Lung microvascular endothelial cell (primary cell): ENCODE measurements at places on chromosomes 12 and 14. TPM values are rescaled to one million over a fixed set of nuclear protein-coding genes. Genes with fewer than 3 reads are reported as not detected.

- peak; percentile 63 for DNase-seq
Observed at GRCh38 chr14:103141117-103141796, 18.0 kb downstream of the TNFAIP2 start.

- no peak for DNase-seq
Observed at GRCh38 chr12:114406316-114406983, 506 bp upstream of the TBX5 start.

DNA sequence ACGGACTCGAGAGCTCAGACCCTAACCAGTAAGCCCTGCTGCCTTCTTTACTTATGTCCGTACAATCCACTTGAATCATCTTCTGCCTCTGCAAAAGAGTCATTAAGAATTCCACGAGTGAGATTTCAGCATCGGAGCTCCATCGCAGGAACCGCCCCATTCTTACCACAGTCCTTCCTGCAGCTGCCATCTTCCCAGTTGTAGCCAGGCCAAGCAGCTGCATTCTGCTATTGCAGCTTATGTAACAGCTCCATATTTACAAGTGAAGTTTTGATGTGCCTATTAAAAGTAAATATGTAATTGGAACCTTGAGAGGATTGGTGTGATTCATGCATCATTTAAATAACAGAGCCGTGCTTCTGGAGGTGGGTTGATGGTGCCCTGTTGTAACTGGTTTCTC, 157.4 kb downstream of the KICS2 start:
- DNase-seq: no peak

- no peak for DNase-seq
Observed at GRCh38 chr12:50241178-50241577, 42.1 kb downstream of the LIMA1 start.

DNA sequence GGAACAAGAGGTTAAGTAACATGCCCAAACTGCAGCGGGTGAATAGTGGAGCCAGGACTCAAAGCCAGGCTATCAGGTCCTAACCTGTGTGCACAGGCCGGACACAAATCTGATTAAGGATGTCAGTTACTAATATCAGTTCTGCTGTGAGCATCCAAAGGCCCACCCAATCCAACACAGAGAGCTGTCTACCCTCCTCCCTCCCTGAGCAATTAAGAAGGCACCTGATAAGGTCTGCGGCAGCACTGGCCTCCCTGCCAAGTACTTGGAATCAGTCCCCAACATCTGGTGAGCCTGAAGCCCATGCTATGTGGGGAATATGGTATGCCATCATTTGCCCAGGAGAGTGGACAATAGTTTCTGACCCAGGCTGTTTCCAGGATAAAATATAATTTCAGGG, 3.9 kb downstream of the HEBP1 start:
- DNase-seq: no peak

DNA sequence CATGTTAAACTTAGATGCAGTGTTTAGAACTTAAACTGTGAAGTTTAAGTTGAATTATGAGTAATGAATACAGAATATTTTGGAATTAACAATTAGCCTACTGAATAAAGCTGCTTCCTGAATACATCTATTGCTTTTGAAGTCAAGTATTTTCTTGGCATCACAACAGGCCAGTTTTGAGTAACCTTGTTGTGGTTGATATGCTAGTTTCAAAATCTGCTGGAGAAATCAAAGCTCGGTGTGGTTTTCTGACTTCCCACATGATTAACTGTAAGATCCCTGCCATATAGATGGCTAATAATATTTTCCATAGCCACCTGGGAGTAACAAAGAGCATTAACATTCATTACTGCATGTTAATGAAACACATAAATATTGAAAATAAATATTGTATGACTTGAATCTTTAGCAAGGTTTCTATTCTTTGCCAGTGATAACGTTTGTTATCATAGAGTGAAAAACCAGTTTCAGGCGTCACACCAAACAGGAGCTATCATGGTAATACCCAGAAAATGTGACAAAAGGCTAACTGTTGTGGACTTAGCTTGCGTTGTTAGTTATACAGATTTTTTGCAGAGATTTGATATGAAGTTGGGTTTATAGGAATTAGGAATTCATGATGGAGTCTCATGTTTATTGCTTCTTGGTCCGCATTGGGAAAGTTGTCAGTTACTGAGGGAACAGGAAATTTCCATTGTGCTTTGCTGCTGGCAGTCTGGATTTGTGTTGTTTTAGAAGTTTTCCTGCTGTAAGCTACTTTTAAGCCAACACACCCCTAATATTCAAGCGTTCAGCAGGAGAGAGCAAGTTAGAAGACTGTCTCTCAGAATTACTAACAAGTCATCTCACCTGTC, 32.1 kb downstream of the PPFIBP1 start:
- peak; percentile 90 for DNase-seq

Gene KLHL33
- under 0.01 TPM in 2 replicates for total RNA-seq

Gene FGF23
- not detected in 2 replicates for total RNA-seq

Gene PAX9
- not detected in 2 replicates for total RNA-seq

DNA sequence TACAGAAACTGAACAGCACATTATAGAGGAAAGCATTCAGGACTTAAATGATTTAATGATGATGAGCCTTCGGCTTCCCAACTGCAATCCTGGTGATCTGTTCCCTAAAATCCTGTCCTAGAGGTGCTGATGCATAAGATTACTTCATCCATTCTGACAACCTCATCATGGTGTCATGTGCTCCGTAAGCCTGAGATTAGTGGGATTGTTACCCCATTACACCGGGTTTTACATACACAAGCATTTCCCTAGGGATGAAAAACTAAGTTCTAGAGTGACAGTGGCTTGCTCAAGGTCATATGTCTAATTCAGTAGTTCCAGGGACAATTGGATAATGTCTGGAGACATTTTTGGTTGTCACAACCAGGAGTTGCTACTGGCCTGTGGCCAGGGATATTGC, 2.5 kb upstream of the RNASE13 start:
- DNase-seq: no peak
